ENCODE measurements at places on chromosomes 5 and 9.

- no peak for DNase-seq
These were observed 4.1 kb downstream of the HBEGF start for GRCh38 chr5:140342287-140342686.

- no peak for DNase-seq
These were observed 80.0 kb upstream of the PCA3 start for GRCh38 chr9:76684213-76684612.

DNA sequence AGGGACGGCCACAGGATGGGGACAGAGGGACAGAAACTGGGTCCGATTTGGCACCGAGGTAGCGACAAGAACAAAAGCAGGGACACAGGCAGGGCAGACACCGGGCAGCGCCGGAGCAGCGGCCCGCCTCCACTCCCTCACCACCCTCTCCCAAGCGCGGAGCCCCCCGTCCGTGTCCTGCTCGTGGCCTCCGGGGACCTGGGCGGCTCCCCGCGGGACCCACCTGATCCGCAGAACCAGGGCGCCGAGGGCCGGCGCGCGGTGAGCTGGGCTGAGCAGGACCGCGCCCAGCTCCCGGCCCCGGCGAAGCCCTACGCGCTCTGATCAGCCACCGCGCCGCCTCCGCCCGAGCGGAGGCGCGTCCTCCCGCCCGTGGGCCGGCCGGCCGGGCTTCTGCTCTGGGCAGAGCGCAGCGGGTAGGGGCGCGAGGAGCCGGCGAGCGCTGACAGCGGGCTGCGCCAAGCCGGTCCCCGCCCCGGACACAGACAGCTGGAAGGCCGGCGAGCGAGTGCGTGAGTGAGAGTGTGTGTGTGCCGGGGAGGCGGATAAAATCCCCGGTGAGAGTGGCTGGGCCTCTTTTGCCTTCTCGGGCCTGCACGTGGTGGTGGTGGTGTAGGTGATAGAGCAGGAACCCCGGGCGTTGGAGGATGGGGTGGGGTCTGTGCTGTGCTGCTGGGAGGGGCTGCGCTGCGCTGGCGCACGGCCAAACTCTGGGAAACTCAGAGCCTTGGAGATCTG lies at the start of gene GGTA1:
Gene GGTA1, minus strand, starts transcription at position 418 of the 738 bp plus-strand sequence. CDS start 31,922 bp downstream, outside the sequence.
- no peak for DNase-seq

DNA sequence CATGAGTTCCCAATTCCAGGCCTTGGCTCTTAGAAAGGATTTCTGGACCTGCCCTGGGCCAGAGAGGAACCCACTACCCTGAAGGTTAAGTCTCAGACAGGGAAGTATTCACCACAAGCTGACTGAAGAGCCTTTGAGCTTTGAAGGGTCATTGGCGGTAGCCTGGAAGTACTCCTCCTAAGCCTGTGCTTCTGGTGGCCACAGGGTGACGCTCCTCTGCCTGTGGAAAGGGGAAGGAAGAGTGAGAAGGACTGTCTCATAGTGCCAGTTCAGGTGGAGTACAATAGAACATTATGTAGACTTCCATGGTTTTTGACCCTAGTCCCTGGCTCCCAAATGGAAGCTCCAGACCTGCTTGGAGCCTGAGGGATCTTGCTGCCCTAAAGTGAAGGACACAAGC lies 1233.2 kb upstream of the CDH6 start:
- no peak for DNase-seq

GRCh38 chr5:51632793-51633192 lies 249.5 kb downstream of the ISL1 start:
- DNase-seq, result no peak

- DNase-seq, result no peak
These were observed 414.5 kb upstream of the ZNF608 start for GRCh38 chr5:125160787-125161502.

DNA sequence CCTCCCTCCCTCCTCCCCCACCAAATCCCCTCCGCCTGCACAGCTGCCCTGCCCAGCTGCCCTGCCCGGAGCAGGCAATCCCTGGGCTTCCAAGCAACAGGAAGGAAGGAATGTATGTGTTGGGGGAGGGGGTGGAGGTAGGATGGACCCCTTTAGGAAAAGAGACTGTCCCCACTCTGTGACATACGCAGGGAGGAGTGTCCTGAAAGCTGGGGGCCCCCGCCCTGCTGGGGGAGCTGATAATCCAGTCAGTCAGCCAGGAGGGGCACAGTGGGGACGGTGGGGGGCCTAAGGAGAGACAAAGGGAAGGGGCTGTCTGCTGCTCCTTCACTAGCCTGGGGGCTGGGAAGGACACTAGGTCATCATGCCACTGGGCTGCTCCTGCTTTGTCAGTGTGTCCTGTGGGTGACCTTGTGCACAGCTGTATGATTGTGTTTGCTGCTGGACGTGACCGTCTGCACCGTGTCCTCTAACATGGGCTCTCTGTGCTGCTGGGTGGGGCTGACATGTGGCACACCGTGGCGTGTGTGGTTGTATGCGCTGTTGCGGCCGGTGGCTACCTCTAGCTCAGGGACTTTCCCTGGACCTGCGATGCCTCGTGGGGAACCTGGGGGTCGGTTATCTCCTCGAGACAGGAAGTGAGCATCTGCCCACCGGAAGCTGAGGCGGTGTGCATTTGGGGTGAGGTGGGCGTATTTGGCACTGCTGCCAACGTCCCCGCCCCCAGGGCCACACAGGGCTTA lies 3.0 kb downstream of the N4BP3 start:
- DNase-seq, result no peak

GRCh38 chr5:139903450-139903794 lies 107.8 kb downstream of the PSD2 start:
- no peak for DNase-seq

DNA sequence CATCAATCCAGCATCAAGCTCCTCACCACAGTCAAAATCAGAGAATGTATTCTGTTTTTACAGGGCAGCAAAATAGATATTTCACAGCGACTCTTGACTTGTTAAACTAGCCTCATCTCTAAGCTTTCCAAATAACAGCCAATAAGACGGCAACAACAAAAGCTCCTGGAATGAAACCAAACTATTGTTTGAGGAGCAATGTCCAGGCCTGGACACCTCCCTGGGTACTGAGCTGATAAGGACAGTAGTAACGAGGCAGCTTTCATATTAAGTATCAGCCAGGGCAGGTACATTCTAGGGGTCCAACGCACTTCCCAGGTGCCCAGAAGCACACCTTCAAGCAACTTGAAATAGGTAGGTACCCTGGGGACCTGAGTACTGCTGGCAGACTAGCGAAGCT lies 260.3 kb downstream of the ENC1 start:
- no peak for DNase-seq

GRCh38 chr5:61498121-61498520 lies 166.1 kb downstream of the ZSWIM6 start:
- DNase-seq, result no peak

- no peak for DNase-seq
These were observed 48.0 kb downstream of the RUSC2 start for GRCh38 chr9:35537913-35538312.

DNA sequence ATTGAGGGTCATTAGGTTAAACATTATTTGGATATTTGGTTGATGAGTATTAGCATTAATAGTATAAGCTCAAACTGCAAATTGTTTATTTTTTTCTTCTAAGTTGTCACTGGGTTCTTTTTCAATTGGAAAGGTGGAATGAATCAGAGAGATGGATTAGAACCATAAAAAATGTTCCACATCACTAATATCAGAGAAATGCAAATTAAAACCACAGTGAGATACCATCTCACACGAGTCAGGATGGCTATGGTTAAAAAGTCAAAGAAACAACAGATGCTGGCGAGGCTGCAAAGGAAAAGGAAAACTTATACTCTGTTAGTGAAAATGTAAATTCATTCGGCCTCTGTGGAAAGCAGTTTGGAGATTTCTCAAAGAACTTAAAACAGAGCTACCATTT lies 122.8 kb downstream of the CCDC192 start:
- no peak for DNase-seq

DNA sequence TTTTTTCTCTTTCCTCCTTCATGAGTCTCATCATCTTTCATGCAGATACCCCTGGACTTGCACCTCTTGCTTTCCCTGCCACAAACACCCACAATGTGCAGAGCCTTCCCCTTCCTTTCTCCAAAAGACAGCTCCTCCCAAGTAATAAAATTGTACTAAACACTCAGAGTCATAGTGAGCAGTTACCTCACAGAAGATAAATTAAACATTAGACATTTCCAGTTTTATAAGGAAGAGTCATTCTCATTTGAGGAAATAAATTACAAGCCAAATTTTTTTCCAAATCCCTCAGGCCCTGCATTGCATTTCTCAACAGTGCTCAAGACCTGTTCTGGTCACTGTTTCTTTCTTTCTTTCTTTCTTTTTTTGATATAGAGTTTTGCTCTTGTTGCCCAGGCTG lies 131.5 kb downstream of the ATPSCKMT start:
- DNase-seq, result no peak

DNA sequence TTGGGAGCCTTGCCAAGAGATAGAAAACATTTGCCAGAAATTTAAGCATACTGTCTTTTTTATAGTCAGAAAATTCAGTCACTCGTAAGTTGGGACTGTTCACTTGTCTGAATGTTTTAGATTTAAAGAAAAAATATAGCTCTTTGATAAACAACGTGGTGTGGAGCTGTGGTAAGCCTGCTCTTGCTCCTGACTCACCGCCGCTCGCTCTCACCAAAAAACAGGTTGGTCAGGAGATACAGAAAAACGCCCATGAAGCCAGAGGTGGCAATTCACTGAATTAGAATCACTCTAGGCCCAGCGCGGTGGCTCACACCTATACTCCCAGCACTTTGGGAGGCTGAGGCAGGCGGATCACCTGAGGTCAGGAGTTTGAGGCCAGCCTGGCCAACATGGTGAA lies 6.2 kb downstream of the LNPEP start:
- DNase-seq, result no peak

DNA sequence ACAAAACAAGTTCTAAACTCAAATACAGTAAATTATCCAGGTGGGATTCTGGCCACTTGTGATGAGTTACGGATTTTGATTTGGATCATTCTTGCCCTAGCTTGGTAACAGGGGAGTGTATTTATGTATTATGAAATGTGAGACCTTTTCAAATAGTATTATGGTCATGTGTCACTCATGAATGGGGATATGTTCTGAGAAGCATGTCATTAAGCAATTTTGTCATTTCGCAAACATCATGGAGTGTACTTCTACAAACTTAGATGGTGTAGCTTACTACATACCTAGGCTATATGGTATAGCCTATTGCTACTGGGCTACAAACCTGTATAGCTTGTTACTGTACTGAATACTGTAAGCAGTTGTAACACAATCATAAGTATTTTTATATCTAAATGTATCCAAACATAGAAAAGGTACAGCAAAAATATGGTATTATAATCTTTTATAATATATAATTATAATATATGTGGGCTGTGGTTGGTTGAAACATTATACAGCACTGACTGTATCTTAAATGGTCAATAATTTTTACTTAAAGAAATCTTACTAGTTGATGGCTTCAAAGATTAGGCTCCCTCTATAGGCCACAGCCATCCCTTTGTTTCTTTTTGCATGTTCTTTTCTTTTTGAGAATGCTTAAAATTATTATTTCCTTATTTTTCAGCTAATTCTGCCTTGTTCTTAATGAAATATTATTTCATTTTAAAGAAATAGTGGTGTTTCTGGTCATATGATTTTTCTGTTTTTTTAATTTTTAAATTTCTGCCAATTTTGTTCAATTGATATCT lies 128.4 kb downstream of the MAST4 start:
- no peak for DNase-seq

- no peak for DNase-seq
These were observed 9.0 kb upstream of the MYOZ3 start for GRCh38 chr5:150651924-150652671.

GRCh38 chr5:169979871-169980270 lies 424 bp downstream of the INSYN2B start:
- DNase-seq, result no peak

DNA sequence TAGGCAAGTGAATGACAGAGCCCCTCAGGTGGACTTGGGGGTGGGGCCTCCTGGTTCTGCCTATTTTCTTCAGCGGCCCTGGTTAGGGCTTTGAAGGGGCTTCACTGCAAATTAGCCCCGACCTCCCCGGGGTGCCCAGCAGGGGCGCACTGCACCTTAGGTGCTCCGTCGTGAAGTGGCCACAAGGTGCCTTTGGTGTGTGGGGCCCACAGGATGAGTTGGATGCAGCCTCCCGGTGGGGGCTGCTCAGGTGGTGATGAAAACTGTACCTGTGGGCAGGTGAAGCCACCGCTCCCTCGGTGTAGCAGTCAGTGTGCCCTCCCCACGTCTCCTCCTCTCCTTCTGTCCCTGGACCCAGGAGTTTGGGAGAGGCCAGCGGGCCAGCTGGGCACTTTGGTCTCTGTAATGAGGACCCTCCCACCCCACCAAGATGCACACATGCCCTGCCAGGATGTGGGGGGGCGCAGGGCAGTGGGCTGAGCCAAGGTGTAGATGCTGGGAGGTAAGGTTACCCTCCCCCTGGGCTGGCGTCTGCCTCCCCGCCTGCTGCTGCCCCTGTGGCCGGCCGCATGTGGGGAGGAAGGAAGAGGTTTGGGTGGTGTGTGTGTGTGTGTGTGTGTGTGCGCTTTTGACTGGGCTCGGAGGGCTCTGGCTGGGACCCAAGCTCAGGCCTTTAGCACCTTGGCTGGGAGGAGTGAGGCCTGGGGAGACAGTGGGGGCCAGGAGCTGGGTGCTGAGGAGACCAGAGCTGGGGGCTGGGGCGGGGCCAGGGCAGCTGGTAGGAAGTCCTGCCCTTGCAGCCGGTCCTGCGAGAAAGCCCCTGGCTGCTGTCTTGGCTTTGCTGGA lies 55.6 kb downstream of the RXRA start:
- DNase-seq, result no peak

- no peak for DNase-seq
These were observed 357.6 kb upstream of the RPS23 start for GRCh38 chr5:82635561-82636288.

GRCh38 chr5:51379331-51379700 lies 3.9 kb upstream of the ISL1 start:
- no peak for DNase-seq

- DNase-seq, result no peak
These were observed 330.1 kb downstream of the EFNA5 start for GRCh38 chr5:107340631-107341030.

DNA sequence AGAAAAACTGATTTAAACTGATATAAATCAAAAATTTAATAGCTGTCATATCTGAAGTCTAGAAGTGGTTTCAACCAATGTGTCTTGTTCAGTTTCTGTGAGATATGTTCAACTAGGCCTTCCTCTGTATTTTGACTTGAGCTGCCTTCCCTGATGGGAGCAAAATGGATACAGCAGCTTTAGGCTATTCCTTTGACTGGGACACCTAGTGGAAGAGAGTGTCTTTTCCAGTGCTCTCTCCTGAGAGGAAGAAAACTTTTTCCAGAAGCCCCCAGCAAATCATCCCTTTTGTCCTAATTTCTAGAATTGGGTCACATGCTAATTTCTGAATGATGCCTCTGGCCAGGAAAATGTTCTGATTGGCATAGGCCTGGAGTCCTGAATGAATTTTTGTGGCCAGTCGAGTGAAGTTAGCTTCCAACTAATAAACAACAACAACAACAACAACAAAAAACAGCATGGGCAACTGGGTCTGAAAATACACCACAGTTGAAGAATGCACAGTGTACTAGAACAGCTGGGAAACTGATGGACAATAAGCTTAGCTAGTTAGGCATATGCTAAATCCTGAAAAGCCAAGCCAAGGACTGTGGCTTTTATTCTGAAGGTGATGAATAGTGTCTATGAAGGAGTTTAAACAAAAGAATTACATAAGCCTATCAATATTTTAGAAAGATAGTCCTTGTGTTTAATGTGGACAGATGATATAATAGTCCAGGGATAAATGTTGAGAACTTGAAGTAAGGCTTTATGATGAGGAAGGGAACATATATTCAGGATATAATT lies 125.7 kb downstream of the FBN2 start:
- no peak for DNase-seq

GRCh38 chr5:16544607-16545374 lies 72.0 kb downstream of the RETREG1 start:
- no peak for DNase-seq

GRCh38 chr9:89790542-89791109 lies 185.8 kb downstream of the GADD45G start:
- no peak for DNase-seq
